ENCODE measurements at places on chromosomes 6 and 20.

DNA sequence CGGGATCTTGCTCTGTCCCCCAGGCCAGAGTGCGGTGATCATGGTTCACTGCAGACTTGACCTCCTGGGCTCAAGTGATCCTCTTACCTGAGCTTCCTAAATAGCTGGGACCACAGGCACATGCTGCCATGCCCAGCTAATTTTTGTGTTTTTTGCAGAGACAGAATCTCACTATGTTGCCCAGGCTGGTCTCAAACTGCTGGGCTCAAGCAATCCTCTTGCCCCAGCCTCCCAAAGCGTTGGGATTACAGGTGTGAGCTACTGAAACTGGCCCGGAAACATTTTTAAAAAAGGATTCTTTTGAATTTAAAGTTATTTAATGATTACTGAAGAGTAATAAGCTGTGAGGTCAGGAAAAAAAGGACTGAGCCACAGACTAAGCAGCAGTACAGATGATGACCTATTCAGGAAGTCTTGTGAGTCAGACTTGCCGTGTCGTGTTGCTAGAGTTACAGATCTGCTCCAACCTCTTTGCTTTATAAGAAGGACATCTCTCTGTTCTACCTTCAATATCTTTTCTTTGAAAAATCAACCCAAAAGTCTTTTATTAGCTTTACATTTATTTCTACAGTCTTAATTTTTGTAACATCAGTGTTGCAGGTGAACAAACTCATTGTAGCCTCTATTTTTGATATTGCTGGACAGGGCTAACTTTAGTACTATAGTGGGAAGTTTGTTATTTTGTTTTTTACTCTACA is 108.7 kb downstream of the NCOA3 start:
- no peak for DNase-seq

DNA sequence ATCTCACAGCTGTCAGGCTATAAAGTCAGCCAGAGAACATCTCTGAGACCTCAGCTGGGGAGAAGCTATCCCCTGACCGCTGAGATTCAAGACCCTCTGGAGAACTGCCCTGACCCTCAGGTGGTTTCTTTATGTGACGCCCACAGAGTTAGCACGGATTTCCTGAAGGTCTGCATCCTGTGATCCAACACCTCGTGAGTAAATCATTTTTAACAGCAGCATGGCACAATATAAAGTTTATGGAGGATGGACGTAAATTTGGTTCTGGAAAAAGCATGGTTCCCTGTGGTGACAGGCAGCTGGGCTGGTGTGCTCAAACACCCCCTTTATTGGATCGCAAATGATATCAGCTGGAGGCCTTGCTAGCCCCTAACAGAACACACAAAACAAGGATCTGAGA is 25.3 kb upstream of the TRAF3IP2 start:
- no peak for DNase-seq

DNA sequence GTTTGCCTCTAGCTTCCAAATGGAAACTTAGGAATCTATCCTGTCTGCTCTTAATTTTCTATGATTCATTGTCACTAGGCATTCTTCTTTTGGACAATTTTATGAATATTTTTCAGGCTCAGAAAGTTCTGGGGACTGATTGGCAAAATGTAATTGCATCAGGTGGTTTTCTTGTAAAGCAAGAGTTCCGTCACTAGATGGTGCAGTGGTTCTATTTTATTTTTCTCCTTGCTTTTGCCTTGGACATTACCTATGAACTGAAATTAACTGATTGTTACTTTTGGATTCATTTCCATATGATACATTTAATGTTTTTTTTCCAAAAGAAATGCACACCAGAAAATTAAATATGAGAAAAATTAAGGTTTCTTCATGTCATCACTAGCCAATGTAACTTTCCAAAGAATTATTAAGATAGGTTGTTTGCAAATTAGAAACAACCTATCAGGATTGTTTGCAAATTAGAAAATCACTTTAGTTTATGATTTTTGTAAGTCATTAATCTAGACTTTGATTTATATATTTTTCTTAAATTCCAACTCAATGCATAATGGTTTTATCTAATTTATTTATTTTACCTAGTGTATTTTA is 48.0 kb downstream of the TMEM170B start:
- peak; percentile 20 for DNase-seq

- DNase-seq, result no peak
Measured at GRCh38 chr20:63471002-63471716, 1.3 kb downstream of the KCNQ2 start.

DNA sequence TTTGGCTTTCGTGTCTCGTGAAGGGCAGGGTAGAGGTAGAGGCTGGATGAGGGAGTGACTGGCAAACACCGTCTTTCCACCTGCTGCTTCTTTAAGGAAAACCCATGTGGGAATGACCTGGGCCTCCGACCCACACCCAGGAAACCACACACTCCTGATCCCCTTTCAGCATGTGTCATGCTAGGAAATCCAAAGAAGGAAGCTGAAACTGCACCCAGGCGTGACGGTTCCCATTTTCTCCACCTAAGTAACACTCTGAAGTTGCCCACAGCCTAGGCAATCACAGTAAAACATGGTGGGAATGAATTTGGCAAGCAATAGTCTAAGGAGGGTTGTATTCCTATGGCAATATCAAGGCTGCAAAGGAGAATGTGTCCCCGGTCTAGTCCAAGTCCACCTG is 538.4 kb upstream of the NOX3 start:
- DNase-seq, result no peak

- no peak for DNase-seq
Measured at GRCh38 chr20:49659056-49659455, 54.6 kb downstream of the B4GALT5 start.

GRCh38 chr6:36827261-36828079 is 11.8 kb downstream of the CPNE5 start:
- no peak for DNase-seq

- no peak for DNase-seq
Measured at GRCh38 chr6:2861060-2861821, 19.6 kb upstream of the SERPINB1 start.

- no peak for DNase-seq
Measured at GRCh38 chr6:139144490-139145085, 9.7 kb downstream of the HECA start.

DNA sequence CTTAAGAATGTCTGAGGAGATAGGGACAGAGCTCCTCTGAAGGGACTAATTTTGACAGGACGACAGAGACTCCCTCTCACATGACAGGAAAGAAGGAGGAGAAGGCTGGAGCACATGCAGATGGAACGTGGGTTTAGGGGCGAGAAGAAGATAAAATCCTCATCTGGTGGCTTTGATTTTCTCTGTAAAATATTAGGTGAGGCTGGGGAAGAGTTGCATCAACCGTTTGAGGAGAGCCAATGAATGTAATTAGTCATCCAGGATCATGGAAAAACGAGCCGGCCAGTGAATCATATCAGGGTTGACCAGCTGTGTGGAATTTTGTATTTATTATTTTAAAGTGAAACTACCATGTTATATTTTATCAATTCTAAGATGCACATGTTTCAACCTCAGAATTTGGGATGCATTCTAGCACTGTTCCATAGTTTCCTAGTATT is 46.9 kb upstream of the ADGRF4 start:
- no peak for DNase-seq

GRCh38 chr6:65776332-65776731 is 69.3 kb upstream of the EYS start:
- peak; percentile 8 for DNase-seq

DNA sequence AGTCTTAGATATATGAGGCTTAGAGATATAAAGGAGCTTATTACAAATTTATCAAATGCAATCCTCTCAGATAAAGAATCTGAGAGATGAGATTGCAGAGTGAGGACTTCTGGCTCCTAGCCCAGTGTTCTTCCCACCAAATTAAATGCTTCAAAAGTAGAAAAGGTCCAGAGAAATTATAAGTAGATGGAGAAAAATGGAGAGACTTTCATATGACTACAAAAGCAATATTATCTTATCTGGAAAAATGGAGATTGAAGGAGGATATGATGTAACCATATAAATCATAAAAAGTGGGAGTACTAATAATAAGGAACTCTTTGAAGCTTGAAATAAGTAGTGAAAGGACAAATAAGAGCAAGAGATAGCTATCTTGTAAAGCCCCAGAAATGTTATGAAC is 2.8 kb downstream of the KCTD20 start:
- no peak for DNase-seq

- no peak for DNase-seq
Measured at GRCh38 chr6:73041051-73041450, 184.2 kb downstream of the KHDC1L start.

GRCh38 chr6:157020398-157020797 is 243.2 kb downstream of the ARID1B start:
- no peak for DNase-seq

DNA sequence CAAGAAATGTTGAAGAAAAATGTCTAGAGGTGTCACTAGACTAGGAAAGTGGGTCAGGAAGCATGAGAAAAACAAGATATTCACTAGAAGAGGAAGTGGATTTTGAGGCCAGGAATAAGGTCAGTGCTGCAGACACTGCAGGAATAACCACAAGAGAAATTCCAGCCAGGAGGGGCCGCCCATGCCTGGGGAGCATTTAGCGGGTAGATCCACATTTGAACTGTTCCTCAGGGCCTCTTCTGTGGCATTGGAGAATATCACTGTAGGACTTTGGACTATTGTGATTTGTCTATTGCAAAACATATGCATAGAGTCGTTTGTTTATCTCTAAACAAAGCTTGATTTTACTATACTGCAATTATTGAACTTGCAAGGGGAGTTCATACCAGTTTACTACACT is 49.6 kb upstream of the CCDC28A start:
- no peak for DNase-seq

GRCh38 chr20:37336369-37337207 is 9.4 kb upstream of the SRC start:
- no peak for DNase-seq

DNA sequence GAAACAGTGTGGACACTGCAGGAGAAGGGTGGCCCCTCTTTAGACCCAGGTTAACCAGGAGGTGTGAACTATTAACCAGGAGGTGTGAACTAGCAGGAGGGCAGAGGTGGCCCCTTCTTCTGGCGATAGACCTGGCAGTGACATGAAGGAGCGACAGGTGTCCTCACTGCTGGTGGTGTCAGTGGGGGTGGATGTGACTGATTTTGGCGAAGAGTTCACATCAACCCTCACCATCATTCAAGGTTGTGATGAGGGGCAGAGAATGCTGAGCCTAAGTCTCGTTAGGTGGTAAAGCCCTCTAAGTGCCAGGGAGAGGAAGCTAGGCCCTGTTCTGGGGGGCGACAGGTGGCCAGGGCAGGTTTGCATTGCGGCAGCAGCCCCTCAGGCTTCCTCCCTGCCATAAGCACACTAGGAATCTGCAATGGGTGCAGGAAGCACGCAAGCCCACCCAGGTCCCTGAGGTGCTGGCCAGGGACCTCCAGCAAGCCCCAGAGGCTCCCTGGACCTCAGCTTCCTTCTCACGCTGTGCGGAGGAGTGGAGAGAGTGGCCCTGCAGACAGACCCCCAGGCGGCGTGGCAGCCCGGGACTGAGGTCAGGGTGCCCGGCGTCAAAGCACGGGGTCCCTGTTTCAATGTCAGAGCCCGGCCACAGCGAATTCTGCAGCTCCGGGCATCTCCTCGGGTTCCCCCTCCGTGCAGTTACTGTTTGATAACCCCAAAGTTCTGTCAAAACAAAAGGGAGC is 13.7 kb downstream of the NPEPL1 start:
- no peak for DNase-seq

- no peak for DNase-seq
Measured at GRCh38 chr6:111849298-111849697, 24.0 kb downstream of the FYN start.

DNA sequence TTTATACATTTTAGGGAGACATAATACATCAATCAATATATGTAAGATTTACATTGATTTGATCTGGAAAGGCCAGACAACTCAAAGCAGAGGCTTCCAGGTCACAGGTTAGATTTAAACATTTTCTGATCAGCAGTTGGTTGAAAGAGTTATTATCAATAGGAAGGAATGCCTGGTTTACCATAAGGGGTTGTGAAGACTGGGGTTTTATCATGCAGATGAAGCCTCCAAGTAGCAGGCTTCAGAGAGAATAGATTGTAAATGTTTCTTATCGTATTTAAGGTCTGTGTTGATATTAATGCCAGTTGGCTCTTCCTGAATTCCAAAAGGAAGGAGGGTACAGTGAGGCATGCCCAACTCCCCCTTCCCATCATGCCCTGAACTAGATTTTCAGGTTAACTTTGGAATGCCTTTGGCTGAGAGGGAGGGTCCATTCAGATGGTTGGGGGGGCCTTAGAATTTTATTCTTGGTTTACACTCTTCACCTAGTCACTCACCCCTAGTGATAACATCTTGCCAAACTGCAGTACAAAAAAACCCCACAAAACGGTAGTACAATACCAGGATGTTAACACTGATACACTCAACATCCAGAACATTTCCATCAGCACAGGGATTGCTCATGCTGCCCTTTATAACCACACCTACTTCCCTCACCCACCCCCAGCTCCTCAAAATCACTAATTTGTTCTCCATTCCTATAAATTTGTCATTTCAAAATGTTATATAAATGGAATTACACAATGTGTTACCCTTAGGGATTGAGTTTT is 259.6 kb upstream of the PLN start:
- no peak for DNase-seq

DNA sequence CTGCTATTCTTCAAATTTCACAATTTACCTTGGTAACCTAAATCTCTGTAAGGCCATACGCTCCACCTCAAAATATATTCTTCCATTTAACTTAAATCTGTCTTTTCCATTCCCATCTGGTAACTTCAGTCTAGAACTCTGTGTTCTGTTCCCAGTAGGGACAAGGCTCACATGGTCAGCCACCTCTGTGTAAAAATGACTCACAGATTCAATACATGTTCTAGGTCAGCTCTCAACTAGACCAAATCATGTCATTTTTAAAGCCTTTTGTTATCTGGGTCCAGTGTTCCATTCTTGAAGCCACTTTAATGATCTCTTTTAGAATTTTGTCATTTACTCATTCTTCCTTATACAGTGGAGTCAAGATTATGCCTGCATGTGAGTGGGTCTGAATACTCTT is 315.6 kb upstream of the CITED2 start:
- no peak for DNase-seq

DNA sequence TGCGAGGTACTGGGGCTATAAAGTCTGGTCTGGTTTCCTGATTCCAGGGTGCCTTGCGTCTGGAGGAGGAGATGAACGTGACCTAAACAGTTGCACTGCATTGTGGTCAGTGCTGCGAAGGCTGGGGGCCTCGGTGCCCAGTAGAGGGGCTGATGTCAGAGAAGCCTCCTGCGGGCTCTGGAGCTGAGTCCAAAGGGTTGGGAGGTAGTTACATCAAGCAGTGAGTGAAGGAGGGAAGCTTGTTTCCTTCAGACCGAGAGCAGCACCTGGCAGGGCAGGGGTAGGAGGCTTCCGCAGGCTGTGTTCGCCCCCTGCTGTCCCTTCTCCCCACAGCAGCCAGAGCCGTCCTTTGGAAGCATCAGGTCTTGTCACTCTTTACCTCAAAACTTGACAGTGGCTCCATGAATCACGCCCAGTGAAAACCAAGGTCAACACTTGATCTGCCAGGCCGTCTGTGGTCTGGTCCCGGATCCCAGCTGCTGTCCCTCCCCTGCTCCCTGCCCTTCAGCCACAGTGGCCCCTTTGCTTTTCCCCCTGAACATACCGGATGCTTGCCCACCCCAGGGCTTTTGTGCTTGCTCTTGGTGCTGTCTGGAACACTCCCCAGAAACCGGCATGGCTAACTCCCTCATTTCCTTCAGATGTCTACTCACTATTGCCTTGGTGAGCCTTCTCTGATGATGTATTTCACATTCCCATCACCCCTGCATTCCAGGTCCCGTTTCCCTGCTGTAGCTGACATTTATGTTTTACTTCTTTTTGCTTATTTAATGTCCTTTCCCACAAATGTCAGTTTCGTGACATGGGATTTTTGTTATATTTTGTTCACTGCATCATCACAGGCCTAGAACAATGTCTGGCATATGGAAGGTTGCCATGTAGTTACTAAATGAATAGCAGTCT is 7.0 kb downstream of the DYNLRB1 start:
- DNase-seq, result peak; percentile 68

GRCh38 chr20:33262658-33263065 is 20.4 kb upstream of the BPIFB1 start:
- peak; percentile 53 for DNase-seq

All from HEK293T (cell line).